ENCODE measurements at places on chromosomes 5 and 9. TPM values are rescaled to one million over a fixed set of nuclear protein-coding genes. Genes with fewer than 3 reads are reported as not detected.

DNA sequence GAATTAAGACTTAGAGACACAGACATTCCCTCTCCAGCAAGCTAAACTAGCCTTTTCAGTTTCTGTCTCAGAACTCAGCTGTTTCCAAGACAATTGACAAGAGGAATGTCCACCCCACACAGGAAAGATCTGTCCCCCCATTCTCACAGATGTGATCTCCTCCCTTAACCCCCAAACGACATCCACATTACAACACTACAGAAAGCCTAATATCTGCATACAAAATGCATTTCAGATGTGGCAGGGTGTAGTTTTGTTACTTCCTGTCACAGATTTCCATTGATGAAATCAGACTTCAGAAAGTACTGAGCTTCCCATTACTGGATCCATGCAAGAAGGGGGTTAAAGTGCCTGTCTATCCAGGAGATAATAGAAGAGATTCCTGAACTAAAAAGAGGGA lies 2.9 kb upstream of the ARSI start:
- H3K36me3 ChIP-seq = no peaks in the 10 kb centered on the region
- H3K27me3 ChIP-seq = peaks cover 6% of the 10 kb centered on the region
- peaks cover 13% of the 10 kb centered on the region for H3K4me1 ChIP-seq
- H3K27ac ChIP-seq = no peak overlapping the region
- no peak for DNase-seq

- peak overlapping the region; percentile 88 for H3K27ac ChIP-seq
- no peaks in the 10 kb centered on the region for H3K27me3 ChIP-seq
- peaks cover 6% of the 10 kb centered on the region for H3K4me1 ChIP-seq
Measured at GRCh38 chr9:83920469-83920926, 734 bp downstream of the KIF27 start.

DNA sequence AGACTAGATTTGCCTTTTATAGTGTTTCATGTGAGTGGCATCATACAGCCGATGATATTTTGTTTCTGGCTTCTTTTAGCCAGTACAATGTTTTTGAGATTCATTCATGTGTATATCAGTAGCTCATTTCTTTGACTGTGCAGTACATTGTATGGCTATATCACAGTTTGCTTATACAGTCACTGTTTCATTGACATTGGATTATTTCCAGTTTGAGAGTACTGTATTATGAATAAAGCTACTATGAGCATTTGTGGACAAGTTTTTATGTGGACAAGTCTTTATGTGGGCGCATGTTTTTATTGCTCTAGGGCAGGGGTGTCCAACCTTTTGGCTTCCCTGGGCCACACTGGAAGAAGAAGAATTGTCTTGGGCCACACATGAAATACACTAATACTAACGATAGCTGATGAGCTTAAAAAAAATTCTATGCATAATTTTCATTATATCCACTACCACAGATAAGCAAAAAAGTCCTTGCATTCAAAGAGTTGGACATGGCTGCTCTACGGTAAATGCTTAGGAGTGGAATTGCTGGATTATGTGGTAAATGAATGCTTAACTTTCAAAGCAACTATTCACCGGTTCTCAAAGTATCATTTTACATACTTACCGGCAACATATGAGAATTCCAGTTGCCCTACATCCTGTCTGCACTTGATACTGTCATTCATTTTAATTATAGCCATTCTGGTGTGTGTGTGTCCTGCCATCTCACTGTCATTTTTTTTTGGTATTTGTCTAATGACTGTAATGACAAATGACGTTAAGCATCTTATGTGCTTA lies 177.8 kb downstream of the RGS3 start:
- H3K27me3 ChIP-seq = no peaks in the 10 kb centered on the region
- H3K4me1 ChIP-seq = no peaks in the 10 kb centered on the region
- H3K4me3 ChIP-seq = no peak overlapping the region
- DNase-seq = no peak
- H3K36me3 ChIP-seq = no peaks in the 10 kb centered on the region

DNA sequence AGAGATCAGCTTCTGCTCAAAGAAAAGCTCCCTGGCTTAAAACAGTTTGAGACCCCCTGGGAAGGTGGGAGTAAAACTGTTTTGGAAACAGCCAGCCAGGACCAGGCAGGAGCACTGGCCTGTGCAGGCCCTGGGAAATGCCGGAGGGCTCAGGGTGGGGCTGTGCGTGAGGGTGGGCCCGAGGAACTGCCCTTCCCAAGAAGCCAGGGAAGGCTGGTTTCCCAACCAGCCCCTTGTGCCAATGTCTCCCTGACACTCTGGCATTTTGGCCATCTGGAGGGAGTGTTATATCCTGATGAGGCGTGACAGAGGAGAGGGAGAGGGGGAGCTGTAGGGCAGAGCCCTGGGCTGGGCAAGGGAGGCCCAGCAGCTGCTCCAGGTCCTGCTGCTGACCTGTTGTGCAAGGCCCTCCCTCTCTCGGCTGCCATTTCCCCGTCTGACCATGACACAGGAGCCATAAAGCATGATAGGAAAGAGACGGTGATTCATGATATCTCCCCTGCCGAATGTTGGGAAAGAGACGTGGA lies 16.1 kb downstream of the OLFML2A start:
- DNase-seq = no peak
- H3K27ac ChIP-seq = peak overlapping the region; percentile 58
- no peaks in the 10 kb centered on the region for H3K27me3 ChIP-seq
- H3K4me1 ChIP-seq = peaks cover 39% of the 10 kb centered on the region
- no peak overlapping the region for H3K4me3 ChIP-seq
- H3K36me3 ChIP-seq = no peaks in the 10 kb centered on the region

DNA sequence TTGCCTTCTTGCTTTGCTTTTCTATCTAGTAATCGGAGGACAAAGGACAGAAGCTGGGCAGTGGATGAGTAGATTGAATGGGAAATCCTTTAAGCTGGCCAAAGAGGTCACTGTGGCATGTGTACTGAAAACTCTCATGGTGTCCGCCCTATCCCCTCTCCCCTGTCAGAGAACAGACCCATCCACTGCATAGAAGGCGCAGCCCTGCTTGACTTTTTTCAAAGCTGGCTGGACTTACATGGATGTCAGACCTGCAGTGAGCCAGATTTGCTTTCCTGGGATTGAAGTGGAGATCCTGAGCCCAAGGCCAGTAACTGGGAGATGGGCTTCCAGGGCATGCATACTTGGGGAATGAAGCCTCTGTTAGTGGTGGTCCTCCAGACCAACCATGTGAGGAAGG lies 329.5 kb downstream of the TRPM3 start:
- no peaks in the 10 kb centered on the region for H3K27me3 ChIP-seq
- H3K27ac ChIP-seq = no peak overlapping the region
- H3K36me3 ChIP-seq = no peaks in the 10 kb centered on the region

DNA sequence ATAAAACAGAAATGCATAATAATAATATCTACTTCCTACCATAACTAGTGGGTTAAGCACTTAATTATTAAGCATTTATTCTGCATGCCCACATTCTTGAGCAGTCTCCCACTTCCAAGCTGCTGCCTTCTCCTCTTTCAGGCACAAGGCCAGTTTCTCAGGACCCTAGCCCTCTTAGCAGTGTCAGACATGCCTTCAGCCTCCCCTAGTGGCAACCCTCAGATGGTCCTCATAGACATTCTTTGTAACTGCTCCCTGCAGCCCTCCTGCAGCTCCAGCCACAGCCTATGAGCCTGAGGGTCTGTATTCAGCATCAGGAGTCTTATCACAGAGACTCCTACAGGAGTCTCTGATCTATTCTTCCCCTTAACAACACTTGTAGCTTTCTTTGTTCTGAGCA lies 3.9 kb downstream of the IL9 start:
- no peaks in the 10 kb centered on the region for H3K4me1 ChIP-seq
- H3K27ac ChIP-seq = no peak overlapping the region
- no peak for DNase-seq
- no peak overlapping the region for H3K4me3 ChIP-seq
- no peaks in the 10 kb centered on the region for H3K27me3 ChIP-seq

The OMD gene
- 0.50 TPM for total RNA-seq

All from psoas muscle (tissue), 8 donors.